ENCODE measurements at places on chromosomes 4 and X.

DNA sequence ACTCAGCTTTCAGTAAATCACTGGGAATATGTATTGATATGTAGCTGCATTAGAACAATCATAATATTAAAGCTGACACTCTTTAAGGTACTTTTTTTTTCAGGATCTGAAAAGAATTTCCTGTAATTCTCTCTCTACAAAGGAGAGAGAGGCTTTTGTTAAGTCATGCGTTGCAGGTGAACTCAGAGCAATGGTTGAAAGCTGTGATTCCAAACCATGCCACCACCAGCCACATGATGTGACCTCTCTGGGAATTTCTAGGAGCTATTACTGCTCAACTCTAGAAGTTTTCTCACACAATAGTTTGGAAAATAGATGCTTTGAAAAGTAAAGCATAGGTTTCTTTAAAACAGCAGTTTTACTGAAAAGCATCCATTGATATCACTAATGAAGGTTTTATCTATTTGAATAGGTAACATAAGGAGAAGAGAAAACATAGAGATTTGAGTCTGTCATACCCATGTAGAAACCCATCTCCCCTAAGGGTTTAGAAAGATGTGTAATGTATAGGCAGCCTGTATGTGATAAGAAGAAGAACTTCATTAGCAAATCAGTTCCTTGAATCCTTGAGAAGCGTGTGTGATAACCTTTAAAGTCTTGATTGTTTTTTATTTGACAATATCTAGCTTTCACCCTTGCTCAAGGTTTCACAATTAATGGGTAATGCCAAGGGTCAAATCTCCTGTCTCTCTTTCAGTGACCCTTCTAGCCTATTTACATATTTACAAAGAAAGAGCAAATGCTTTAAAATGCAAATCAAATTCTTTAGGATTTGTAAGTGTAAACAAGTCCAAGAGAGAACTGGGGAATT is 161.0 kb upstream of the ANKRD50 start:
- no peak for DNase-seq

DNA sequence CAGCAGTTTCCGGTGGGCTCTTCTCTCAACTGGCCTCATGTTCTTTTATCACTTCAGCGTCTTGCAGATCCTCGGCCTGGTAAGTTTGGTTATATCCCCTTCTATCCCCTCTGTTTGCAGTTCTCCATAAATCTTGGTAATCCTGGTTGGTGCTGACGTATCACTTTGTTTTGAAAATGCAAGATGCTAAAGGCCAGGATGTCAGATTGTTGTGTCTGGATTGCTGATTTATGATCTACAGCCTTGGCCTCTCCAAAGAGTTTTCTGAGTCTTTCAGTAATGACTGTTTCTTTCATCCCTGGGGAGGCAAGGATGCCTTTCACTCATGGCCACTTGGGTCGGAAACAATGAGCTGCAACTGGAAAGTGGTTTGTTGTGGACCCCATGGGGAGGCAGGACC is 146.4 kb downstream of the AMMECR1 start:
- no peak for DNase-seq

GRCh38 chrX:5113128-5113527 is 1115.5 kb downstream of the NLGN4X start:
- no peak for DNase-seq

GRCh38 chrX:155216940-155217440 is 730 bp downstream of the VBP1 start:
- DNase-seq = no peak

DNA sequence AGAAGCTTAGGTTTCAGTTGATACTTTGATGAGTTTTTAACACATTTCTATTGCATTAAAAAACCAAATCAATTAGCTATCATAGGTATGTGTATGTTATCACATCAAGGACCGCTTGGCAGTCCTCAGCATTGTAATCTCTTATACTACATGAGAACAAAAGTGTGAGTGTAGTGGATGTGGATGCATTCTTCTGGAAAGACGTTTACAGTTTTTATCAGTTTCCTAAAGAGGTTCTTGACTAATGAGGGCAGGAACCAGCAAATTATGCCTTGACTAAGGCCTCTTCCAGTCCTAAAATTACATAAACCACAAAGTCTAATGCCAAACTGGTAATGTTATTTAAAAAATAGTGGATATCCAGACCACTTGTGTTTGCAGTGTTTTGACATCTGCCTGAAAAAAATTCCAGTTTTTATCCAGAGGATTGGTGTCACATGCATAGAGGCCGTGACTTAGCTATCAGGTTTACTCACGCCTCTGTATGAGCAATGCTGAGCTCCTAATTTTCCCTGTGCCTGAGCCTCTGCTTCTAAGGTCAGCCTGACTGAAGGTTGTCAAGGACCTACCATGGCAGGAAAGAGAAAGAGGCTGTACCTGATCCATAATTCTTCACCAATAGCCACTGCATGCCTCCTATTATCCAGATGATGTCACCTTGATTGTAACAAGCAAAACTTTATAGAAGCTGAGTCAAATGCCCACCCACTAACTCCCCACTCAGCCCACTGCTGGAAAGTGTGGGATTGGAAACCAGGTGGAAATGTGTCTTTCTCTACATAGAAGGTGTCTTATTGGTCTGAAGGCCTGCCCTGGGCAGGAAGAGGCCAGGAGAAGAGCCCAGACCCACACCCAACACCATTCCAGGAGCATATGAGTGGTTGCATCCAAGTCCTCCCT is 68.7 kb downstream of the ENPP6 start:
- no peak for DNase-seq

GRCh38 chrX:141815904-141816303 is 22.2 kb upstream of the MAGEC3 start:
- DNase-seq = no peak

DNA sequence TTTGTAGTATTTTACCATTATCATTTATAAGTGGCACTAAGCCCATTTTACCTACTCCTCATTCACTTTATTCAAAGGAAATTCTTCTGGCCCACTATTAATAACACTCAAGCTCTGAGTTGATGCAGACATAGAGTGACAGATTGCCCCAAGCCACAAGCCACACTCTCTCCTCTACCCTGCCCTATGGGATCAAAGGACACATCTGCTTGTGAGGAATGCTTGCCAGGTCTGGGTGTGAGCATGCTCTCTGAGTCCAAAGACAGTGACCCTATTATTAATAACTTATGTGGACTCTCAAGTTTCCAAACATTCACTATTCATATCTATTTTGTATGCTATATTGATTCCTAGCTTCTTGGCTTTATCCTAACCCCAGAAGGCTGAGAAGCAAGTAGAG is 18.5 kb downstream of the ETNPPL start:
- DNase-seq = no peak

DNA sequence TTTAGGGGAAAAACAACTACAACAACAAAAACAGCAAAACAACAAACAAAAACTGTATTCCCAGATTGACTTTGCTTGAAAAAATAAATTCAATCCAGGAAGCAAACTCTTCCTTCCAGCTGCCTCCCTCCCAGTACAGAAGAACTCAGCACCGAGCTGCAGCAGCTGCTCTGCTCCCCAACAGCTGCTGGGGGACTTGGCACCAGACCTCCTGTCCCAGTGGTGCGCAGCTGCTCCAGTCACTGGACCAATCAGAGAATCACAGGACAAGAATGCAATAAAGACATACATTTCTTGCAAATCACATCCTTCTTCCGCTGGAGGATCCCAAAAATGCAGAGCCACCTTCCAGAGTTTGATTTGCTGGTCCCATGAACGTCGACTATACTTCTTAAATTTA is 11.8 kb upstream of the FAM53A start:
- DNase-seq = no peak

- DNase-seq = no peak
These were observed 25.8 kb upstream of the USP46 start for GRCh38 chr4:52684896-52685295.

- DNase-seq = no peak
These were observed 23.8 kb upstream of the PLAC1 start for GRCh38 chrX:134682081-134682480.

DNA sequence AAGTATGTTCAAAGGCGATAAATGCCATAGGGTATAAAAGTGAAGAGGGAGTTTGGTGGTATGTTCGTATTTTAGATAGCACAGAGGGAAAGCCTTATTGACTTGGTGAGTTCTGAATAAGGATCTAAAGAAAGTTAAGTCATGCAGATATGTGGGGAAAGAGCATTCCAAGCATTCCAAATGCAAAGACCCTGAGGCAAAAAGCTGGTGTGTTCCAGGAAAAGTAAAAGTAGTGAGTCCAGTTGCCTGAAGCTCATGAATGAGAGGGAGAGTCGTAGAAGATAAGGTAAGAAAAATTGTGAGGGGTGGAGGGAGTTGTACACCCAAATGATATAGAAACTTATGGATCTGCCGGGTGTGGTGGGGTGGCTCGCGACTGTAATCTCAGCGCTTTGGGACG is 426.7 kb downstream of the RPA4 start:
- DNase-seq = no peak

DNA sequence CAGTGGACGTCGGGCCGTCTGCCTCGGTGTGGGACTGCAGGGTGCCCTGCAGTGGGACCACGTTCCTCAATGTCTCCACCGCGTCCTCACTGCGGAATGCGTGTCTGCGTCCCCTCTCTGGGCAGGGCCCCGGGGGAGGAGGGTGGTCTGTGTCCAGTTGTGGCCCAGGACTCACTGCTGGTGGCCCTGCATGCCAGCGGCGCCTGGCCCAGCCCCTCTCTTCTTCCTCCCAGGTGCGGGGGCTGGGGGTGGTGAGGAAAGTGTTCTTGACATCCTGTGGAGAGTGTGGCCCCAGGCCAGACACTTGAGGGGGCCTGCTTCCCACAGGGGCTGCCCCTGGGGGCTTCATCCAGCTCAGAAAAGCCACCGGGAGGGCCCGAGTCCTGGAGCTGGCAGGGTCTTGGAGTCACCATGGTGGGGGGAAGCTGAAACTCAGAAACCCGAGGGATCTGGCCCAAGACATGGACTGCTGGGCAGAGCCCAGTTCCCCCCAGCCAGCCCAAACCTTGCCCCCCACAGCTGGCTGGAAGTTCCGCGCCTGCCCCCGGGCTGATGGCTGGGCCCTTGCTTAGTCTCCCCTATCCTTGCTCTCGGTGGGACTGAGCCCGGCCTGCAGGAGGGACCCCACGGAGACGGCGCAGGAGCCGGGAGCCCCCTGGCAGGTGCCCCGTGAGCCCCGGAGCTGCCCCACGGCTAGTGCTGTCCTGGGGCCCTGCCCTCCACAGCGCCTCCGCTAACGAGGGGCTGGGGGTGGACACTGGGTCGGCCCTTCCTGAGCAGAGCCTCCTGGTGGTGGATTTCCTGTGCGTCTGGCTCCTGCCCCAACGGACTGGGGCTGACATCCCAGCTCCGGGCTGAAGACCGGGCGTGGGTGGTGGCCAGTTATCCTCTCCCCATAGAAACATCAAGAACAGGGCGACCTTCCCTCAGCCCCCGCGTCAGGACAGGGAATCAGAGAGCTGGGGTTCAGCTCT is 2.9 kb downstream of the DOK7 start:
- DNase-seq = no peak

DNA sequence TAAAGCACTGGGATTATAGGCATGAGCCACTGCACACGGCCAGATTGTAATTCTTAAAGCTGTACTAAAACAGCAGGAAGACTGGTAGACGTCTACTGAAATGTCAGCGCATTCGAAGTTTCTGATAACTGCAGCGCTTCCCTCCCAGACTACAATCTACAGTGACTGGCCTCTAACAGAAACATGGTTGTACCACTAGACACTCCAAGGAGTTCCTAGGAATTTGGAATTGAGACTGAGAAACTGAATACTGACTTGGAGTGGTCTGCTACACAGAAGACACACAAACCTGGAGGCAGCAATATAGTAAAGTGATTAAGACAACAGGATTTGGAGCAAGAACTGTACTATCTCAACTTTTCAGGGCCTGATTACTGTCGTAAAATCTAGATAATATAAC is 937 bp downstream of the HELQ start:
- no peak for DNase-seq

- no peak for DNase-seq
These were observed 28.2 kb downstream of the CENPU start for GRCh38 chr4:184705692-184706091.

- DNase-seq = no peak
These were observed 206.2 kb upstream of the TLL1 start for GRCh38 chr4:165666836-165667235.

- no peak for DNase-seq
These were observed 77.6 kb downstream of the COX18 start for GRCh38 chr4:72991873-72992272.

DNA sequence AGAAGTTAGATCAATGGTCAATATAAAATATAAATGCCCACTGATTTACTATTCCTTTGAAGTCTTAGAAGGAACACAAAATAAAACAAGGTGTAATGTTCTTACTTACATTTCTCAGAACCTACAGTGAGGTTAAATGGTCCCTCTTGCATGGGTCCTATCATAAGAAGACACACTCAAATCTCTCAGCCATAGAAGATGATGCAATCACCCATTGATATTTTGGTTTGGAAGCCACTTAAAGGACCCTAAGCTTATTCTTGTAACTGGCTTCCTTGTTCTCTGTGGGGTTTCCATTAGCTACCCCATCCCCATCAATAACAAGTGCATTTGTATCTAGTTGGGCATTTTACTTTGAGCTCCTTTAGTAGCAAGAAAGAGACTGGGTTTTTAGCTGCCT is 15.1 kb downstream of the REELD1 start:
- DNase-seq = no peak

DNA sequence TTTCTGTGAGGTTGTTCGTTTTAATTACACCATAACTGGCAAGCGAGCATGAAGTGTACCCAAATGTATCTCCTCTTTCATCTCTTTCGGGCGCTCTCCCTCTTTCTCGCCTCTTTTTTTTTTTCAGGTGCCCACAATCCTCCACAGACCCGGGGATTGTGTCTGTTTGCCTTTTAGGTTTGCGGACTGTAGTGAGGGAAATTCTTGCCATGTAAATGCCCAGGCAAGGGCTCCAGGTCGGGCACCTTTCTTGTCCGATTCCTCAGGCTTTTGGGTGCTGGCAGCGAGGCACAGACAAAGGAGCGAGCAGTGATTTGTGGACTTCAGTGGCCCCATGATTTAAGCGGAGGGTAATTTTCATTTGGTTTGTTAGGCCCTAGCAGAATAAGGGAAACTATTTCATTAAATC is 1.1 kb upstream of the PHOX2B start:
- DNase-seq = no peak

DNA sequence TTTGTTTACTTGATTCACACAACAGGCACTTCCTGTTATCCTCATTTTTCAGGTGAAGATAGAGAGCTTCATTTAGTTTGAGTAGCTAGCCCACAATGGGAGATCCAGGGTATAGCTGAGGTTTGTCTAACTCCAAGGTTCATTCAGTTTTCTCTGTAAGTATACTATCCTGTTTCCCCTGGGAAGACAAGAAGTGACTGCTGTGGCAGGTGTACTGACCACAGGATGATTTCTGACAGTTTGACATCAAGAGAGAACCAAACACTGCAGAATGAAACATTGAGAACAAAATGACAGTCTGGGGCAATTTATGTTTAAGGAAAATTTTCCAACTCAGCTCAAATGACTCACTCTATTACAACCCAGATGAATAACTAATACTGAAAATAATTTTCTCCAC is 958.0 kb downstream of the STPG2 start:
- DNase-seq = no peak

- DNase-seq = no peak
These were observed 3.1 kb upstream of the SLBP start for GRCh38 chr4:1715002-1715758.
